Esophagus squamous epithelium (tissue), 5 donors: ENCODE measurements at places on chromosomes 7 and 10.

DNA sequence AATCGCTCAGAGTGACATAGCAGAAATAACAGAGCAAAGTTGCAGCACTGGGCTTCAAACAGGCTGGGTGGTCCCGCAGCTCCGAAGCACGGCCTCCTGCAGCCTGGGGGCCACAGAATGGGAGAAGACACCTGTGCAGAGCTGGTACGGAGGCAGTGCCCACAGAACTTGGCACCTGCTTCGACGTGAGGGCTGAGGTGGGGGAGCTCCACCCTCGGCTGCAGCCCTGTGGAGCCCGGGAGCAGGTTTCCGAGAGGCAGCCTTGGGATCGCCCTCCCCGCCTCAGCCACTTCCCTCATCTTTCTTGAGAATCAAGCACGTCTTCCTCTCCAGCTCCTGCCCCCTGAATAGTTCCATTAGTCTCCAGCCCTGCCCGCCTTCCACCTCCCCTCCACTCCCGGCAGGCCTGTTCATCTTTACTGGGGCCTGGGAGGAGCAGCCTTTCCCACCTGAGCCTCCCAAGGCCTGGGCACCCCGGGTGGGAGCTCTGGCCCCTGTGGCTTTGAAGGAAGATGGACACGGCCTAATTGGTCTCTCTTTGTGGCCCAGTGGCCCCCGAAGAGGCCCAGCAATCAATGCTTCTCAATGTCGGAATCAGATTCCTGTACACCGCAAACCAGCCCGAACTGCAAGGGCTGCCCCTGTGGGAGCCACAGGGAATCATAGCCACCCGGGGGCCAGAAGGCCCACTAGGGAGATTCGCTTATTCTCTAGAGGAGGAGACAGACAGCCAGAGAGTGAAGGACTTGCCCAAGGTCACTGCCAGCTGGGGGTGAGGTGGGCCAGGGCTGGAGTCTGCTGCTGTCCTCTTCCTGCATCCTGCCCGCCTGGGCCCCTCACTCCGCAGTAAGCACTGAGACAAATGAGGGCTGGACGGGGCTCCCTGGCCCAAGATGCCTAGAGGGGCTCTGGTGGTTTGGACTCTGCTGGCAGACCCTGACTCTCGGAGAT, 17.0 kb upstream of the PCBD1 start:
- no peak for DNase-seq

DNA sequence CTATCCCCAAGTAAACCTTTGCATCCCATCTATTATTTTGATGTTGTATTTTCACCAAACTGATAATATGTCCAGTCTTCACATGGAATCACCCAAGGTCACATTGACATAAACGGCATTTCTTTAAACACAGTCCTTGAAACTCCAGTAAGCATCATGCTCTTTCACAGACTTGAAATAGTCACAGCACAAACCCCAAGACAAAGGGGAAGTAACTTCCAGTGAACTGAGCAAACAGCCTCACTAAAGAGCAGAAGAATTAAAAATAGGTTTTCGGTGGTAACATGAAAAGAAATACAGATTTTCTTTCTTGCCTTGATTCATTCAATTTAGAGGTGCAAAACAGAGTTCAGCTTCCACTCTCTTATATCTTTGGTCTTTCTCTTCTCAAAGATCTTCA, 253.7 kb downstream of the SFMBT2 start:
- DNase-seq = no peak

- DNase-seq = no peak
Observed at GRCh38 chr7:45890902-45891461, 2.7 kb downstream of the IGFBP1 start.

DNA sequence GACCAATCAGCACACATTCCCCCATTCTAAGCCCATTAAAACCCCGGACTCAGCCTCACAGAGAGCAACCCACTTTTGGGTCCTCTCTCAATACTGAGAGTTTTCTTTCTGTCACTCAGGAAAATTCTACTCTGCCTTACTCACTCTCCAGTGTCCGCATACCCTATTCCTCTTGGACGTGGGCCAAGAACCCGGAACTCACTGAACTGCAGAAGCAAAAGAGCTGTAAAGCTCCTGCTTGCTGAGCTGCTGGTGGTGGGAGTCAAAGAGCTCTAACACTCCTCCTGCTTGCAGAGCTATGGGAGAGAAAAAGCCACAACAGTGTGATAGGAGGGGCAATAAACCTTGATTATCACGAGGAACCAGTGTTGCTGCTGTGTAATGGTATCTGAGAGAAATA, 386.9 kb downstream of the POM121L12 start:
- no peak for DNase-seq

DNA sequence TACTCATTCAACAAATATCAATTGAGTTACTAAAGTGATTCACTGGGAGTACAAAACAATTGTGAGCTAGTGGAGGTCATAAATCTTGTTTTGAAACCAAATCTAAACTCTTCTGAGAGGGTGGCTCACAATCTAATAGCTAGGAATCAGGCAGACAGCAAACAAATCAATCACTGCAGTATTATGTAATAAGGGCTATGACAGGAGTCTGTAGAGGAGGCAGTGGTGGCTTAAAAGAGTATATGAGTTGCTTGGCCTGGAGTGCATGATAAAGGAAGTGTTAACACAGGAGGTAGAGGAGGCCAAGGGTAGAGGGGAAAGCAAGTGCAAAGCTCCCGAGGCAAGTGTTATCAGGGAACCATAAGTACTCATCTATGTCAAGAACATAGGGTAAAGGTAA, 16.5 kb downstream of the MYPN start:
- DNase-seq = no peak

- no peak for DNase-seq
Observed at GRCh38 chr10:12189426-12189825, 6.3 kb downstream of the NUDT5 start.

GRCh38 chr7:7114575-7115291, 67.6 kb upstream of the C1GALT1 start:
- no peak for DNase-seq

DNA sequence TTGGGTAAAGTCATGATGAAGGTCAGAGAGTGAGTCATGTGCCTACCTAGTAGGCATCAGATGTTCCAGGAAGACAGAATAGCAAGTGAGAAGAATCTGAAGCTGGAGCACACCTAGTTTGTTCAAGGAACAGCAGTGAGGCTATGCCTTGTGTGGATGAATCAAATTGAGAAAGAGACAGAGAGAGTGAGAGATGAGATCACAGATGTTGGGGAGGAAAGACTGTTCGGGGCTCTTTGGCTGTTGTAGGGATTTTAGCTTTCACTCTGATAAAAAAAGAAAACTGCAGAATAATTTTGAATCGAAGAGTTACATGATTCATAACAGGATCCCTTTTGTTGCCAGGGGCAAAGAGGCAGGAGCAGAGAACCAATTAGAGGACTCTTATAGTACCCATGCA, 6.3 kb downstream of the LIPF start:
- no peak for DNase-seq

DNA sequence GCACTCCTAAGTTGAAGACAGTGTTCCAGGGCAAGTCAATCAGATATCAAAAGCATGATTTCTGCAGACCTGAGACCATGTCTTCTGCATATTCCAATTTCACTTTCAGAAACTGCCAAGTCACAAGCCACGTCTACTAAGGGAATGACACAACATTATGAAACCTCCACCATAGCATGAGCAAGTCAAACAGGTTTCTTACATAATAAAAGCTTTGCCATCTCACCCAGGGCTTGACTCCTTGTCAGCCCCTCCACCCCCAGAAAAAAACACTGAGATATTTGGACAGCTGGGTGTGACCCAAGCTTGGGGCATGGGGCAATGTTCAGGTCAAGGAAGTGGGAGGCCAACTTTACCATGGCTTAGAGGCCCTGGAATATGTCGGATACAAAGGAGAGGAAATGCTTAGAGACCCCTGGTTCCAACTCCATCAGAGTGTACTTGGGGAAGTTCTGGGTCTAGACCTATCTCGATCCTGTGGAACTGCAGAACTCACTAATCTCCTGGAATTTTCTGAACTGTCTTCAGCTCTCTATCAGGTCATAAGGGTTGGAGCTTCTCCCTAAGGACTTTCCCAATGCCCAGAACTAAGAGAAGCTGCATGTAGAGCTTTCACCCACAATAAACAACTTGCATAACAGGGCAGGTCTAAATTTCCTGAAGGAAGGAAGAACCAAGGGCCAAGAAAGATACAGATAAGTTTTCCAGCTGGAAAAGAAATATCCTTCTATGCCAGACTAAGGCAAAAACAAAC, 80.6 kb upstream of the NAMPT start:
- DNase-seq = no peak

GRCh38 chr10:4763513-4763912, 62.5 kb upstream of the AKR1E2 start:
- no peak for DNase-seq

GRCh38 chr7:70881167-70881847, 250.6 kb upstream of the GALNT17 start:
- no peak for DNase-seq

DNA sequence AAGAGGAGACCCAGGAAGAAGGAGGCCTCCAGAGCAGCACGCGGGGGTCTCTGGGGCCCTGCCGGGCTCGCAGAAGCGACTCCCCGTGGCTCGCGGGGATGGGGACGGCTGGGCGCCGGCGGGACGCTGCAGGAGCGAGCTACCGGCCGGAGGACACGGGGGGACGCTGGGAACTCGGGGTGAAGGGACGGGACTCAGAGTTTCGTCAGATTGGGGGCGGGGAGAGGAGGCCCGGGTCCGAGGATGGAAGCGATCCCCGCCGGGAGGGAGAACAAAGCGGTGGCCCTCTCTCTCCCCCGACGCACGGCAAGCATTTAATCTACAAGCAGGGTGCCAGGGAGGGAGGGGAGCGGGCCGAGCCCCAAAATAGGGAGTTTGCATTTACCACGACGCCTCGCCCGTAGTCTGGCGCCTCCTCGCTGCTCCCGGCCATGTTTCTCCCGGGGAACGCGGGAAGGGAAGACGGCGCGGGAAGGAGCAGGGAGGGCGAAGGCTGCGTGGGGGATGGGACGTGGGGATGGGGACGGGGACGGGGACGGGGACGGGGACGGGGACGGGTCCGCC, at the start of gene PRTFDC1:
TSS of gene PRTFDC1 (minus strand) at position 464 of the 564 bp plus-strand sequence. CDS start at position 433, 31 bp downstream.
- DNase-seq = no peak

- no peak for DNase-seq
Observed at GRCh38 chr7:27941522-27941921, 201.6 kb downstream of the TAX1BP1 start.

DNA sequence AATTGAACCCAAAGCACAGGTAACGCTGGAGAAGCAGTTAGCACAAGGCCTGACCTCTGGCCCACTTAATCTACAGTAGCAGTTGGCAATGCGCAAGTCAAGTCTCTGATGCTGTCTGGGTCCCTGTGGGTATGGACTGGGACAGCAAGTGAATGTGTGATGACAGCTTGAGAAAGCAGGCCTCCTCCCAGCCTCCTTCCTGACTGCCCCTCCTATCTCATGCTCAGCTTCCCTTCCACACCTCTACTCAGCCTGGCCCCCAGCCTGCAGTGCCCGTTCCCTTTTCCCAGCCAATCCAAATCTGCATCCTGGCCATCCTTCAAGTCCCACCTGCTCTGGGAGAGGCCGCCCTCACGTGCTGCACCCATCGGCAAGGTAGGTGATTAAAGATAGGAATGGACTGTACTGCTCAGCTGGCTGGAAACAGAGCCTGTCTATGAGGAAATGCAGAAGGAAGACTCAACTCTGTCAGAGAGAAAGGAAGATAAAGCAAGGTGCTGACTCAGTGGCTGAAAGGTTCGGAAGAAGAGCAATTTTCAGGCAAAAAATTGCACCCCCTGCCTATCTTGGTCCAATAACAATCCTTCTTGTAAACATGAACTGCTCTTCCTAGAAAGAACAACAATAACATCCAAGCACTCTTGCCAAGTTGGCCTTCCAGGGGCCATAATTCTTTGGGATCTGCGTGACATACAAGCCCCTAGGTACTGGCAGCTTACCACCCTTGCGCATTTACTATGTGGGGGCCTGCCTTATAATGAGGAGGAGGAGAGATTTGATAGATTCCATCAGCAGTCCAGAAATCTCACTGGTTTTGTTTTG, 16.6 kb upstream of the FGFR2 start:
- DNase-seq = no peak
